ENCODE measurements at places on chromosomes 7 and 10.

- DNase-seq, result no peak
These were observed 524.6 kb downstream of the LRMDA start for GRCh38 chr10:75955973-75956502.

DNA sequence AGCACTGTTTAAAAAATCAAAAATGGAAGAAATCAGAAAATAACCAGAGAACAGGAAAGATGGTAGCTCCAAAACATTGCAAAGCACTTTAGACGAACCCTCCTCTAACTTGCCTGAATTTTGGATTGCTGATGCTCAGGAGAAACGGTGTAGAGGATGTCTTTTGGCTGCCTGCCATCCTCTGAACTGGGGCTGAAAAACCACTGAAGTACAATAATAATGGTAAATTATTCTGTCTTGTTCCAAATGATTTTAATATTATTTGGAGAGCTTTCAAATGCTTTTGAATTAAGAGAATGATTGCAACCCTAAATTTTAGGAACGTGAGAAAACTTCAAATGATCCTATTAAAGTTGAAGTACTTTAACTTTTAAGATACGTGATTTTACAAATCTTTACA is 167.3 kb upstream of the SLC13A1 start:
- DNase-seq, result no peak

DNA sequence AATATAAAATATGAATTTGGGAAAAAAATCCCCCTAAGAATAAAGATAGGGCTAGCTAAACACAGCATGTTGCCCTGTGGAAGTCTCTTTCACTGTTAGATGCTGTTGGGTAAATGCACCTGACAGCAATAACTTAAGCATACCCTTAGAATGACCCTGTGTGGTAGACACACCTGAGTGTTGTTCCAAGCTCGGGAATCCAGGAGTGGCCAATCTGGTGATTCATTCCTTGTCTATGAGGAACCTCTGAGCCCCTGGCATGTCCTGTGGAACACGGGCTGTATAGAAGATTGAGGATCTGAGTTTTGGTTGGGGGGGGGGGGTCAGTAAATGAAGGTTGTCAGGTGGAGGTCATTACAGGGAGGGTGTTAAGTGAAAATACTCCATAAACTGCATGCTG is 730.0 kb upstream of the IGFBP3 start:
- no peak for DNase-seq

GRCh38 chr10:108685863-108686531 is 1237.3 kb downstream of the XPNPEP1 start:
- no peak for DNase-seq

DNA sequence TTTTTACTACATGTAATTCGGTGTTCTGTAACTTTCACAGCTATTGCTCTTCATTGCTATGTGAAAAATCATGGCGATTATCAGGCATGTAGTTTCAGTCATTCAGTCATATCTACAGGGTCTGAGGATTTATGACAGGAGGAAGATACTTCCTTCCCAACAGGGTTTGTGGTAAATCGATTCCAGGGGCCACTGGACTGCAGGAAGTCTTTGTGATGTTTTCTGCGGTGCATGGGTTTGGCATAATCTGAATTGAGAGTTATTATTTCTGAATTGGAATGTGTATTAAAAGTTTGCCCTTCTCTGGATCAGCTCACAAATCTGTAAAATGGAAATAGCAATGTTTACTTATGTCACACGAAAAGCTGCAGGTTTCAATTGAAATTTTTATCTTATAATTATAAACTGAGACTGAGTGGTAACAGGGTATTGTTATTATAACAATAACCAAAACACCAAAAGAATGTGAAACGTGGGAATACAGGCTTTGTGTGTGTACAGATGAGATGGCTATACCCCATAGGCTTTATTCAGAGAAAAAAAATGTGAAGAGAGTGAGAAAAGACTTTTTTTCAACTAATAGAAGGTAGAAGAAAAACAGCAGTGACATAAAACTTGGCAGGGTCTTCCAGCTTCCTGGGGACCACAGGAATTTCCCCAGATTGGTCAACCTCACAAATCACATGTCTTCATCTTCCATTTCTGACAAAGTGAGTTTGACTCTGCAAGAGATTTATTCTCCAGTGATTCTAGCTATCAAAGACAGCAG is 307.7 kb upstream of the NFE2L3 start:
- DNase-seq, result no peak

DNA sequence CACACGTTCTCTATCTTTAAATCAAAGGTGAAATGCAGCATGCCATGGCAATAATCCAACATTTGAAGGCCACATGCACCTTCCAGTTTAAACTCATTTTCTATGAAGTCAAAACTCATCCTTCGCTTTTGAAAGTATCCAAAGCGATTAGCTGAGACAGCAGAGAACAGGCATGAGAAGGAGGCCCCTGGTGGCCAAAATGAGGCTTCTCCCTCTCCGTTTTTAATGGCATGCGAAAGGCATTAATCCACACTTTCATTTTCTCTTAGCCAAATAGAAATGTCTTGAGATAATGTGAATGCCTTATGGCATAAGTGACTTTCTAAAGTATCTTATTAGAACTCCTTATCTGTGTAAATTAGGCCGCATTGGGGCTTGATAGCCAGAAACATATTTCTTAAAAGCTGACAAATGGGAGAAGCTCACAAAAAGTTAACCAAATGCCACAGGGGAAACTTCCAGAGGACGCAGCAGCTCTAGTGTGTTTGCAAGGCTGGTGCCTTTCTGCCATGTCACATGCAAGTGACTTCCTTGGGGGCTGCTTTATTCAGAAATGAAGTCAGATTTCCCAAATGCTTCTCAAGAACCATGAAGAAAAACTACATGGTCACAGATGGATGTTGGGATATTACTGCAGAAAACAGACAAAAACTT is 1189.6 kb downstream of the SORCS1 start:
- DNase-seq, result no peak

- DNase-seq, result no peak
These were observed 165.8 kb upstream of the DGKB start for GRCh38 chr7:15068324-15068723.

GRCh38 chr10:76252733-76253132 is 821.3 kb downstream of the LRMDA start:
- DNase-seq, result no peak

DNA sequence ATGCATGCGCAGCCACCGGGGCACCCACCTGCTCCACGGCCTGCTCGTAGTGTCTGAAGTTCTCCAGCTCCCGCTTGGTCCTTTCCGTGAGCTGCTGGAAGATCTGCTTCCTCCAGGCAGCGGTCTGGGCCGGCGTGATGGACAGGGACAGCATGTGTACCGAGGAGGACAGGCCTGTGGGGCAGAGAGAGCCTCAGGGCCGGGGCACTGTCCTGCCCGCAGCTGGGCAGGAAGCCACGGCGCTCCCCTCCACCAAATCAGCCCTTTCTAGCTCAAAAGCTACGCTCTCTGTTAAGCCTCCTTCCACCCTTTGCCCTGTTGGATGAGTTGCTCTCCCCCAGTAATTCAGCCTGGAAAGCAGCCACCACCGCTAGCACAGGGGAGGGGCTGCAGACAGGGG is 19.2 kb downstream of the TECPR1 start:
- DNase-seq, result no peak

Measured in esophagus squamous epithelium (tissue), 5 donors.